Stimulated activated CD4-positive, alpha-beta T cell treated with anti-CD3 and anti-CD28 coated beads, Interleukin-2, amount 100 ng/mL, for 24 hours (primary cell): ENCODE measurements at places on chromosomes 16 and 17.

- DNase-seq, result peak; percentile 76
Observed at GRCh38 chr17:58487589-58488427, at the start of gene HSF5. TSS of gene HSF5 (minus strand) at chr17:58488408. CDS start at chr17:58488274, 134 bp downstream.

- no peak for DNase-seq
Observed at GRCh38 chr17:2077040-2077439, 22.1 kb downstream of the HIC1 start.

DNA sequence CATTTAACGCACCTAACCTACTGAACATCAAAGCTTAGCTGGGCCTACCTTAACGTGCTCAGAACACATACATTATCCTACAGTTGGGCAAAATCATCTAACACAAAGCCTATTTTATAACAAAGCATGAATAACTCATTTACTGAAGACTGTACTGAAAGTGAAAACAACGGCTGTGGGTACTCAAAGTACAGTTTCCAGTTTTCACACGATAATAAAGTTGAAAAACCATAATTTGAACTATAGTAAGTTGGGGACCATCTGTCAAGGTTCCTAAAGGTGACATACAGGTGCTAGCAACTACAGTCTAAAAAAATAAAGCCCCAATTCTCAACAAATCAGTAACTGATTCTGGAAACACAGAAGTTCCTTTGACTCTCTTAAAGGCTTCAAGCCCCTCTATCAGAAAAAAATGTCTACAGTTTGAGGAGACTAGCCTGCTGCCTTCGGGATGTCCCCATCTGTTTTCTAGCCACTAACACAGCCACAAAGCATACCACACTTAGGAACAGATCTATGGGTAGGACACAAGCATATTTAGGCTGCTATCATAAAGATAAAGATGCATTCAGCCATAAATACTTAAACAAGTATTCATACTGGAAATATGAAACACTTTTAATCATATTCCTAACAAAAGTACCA, 71.3 kb downstream of the KANSL1 start:
- DNase-seq, result no peak

DNA sequence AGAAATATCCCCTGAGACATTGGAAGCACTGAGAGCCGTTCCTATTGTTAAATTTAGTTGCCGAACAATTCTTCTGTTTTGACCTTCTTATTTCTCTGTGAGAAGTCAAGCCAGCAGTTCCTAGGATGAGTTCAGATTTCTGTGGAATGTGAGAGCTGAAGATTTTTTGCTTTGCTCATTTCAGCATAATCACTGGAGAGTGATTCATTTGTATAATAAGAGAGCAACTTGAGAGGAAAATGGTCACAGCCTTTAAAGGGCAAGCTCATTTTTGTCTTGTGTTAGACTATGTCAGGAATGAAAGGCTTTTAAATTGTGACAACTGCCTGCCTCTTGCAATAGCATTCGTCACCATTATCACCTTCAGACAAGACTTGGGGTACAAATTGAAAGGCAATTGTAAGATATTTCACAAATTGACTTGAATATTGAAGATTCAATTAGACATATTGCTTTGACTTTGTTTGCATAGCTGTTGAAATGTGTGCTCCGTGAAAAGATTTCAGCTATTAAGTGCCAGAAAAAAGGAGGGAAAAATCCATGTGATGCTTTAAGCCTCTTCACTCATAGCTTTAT, 900.0 kb upstream of the GOT2 start:
- DNase-seq, result no peak

DNA sequence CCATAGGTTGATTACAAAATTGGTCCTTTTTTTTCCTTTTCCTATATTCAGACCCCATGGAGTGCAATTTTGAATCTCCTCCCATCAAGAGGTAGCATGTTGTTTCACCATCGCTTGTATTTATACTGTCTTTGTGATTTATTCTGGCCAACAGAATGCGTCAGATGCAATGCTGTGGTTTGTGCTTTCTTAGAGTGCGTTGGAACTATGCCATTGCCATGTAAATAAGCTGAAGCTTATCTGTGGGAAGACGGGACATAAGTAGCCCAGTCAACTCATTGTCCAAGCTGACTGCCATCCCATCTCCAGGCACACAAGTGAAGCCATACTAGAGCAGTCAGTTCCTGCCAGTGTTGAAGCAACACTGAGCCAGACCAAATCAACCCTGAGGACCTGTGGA, 1339.3 kb upstream of the GOT2 start:
- no peak for DNase-seq

- no peak for DNase-seq
Observed at GRCh38 chr16:75640598-75640997, 6.9 kb downstream of the KARS1 start.

GRCh38 chr16:81469710-81470535, 25.3 kb downstream of the CMIP start:
- DNase-seq, result no peak

DNA sequence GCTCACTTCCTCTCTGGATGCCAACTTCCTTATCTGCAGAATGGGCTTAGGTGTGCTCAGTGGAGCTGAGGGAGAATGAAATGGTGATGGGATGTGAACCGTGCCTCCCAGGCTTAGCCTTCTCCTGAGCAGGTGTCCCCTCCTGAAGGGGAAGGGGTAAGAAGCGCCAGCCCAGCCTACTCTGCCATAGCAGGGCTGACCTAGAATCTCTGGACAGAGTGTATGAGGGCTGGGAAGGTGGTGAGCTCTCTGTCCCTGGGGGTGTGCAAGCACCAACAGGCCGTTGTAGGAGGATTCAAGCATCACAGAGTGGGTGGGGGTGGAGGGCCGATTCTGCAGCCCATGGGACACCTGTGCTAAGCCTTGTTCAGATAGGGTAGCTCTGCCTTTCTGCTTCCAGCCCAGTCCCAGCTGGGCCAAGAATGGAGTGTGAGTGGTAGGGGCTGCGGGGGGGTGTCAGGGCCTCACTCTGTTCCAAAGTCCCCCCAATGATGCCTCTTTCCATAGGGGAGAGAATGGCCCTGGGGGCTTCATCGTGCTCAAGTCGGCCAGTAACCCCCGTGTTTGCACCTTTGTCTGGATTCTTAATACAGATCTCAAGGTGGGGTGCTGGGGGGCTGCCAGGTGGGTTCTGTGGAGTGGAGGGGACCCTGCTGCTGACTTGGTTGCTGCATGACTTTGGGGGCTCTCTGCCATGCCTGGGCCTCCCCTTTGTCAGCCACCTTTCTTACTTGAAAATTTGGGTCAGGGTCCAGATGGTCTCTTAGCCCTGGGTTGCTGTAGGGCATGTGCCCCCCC, 3.2 kb upstream of the TCAP start:
- DNase-seq, result no peak

GRCh38 chr16:23245268-23245667, 56.8 kb upstream of the SCNN1B start:
- DNase-seq, result no peak

GRCh38 chr16:74903901-74904678, 80.8 kb downstream of the WDR59 start:
- DNase-seq, result no peak

GRCh38 chr17:64146418-64147109, 16.6 kb upstream of the ERN1 start:
- peak; percentile 62 for DNase-seq

GRCh38 chr16:23148513-23149266, 562 bp downstream of the USP31 start:
- peak; percentile 61 for DNase-seq

- no peak for DNase-seq
Observed at GRCh38 chr17:66928949-66929348, 35.6 kb upstream of the CACNG4 start.

DNA sequence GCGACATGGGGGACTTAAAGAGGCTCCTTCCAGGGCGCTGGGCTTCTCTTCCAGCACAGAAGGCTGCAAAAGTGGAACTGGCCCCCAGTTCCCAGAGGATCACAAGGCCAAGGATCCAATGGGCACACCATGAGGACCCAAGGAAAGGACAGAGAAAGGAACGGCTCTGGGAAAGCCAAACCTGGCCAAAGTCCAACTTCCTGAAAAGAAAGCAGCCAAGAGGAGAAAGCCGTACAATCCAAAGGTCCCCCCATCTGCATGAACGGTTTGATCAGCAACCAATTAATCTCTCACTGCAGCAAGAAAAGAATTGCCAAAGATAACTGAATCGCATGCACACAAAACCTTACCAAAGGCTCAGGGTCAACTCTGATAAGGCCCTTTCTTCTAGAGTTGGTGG, 19.8 kb upstream of the ICAM2 start:
- no peak for DNase-seq

- DNase-seq, result no peak
Observed at GRCh38 chr16:78823027-78823426, 723.6 kb downstream of the WWOX start.

DNA sequence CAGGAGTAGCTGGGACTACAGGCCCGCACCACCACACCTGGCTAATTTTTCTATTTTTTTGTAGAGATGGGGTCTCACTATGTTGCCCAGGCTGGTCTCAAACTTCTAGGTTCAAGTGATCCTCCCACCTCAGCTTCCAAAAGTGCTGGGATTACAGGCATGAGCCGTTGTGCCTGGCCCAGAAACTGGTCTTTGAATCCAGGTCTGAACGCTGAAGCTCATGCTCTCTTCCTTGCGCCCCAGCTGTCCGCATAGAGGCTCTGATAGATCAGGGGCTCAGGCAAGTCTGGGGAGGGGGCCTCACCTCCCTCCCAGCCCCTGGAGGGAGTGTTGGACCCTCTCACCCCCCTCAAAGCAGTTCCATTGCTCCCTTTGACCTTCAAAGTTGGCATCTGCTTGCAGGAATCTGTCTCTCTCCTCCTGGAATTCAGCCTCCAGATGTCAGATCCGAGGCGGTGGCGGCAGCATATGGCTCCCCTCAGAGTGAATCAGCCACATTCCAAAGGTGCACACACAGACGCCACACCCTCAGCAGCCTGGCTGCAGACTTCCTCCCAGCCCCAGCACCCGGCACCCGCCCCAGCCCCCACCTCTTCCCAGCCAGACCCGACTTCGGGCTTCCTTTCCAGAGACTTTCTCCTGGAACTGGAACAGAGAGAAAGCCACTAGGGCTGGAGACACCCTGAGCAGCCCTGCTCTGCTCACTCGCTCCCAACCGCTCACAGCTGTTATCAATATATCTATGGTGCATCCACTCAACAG, 16.9 kb upstream of the GLIS2 start:
- DNase-seq, result no peak

GRCh38 chr17:39009581-39010001, 42.4 kb upstream of the FBXO47 start:
- DNase-seq, result no peak

DNA sequence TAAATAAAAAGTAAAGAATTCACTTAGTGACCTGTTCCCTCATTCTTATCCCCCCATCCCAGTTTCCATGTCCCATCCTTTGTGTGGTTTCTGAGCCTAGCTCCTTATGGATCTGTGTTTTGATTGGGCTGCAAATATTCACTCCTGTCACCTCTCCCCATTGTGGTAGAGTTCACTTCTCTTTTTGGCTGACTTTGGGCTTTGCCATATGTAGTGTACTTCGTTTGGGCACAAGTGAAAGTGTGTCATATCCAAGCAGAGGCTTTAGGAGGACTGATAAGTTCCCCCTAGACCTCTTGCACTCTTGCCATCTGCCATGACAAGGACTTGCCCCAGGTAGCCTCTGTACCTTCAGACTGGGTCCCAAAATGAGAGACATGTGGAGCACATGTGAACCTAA, 13.0 kb upstream of the DHRS7B start:
- DNase-seq, result no peak

GRCh38 chr17:43820759-43821158, 12.2 kb downstream of the MPP3 start:
- no peak for DNase-seq

DNA sequence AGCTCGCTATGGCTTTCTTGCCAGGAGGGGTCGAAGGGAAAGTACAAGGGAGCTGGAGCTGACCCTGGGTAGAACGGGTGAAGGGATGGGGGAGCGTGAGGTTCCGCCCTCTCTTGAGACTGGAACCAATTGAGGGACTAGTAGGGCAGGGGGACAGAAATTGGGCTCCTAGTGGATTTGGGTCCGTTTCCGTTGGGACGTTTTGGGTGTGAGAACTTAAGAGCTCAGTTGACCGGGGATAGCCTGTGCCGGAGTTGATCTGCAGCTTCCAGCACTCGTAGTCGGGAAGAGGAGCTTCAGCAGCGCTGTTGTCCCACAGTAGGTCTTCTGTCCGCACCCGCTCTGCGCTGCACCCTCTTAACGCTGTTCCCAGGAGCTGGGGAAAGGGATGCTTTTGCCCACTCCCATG, 481 bp downstream of the CNTROB start:
- DNase-seq, result no peak

GRCh38 chr17:45091778-45092425, 30.8 kb downstream of the NMT1 start:
- DNase-seq, result no peak

DNA sequence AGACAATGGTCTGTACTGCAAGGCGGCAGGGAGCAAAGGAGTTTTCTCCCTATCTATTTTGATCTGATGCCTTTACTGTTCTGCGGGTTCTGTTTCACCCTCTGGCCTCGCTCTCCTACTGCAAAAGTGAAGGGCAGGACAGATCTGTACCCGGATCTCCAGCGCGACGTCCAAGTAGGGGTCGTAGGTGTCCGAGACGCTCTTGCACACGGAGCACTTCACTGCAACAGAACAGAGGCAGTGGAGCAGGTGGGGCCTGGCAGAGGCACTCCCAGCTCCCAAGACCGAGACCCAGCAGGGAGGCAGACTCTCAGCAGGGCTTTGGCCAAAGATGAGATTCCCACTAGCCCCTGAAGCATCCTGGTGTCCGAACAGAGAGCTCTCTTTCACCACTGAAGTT, 19.8 kb downstream of the USP36 start:
- no peak for DNase-seq

DNA sequence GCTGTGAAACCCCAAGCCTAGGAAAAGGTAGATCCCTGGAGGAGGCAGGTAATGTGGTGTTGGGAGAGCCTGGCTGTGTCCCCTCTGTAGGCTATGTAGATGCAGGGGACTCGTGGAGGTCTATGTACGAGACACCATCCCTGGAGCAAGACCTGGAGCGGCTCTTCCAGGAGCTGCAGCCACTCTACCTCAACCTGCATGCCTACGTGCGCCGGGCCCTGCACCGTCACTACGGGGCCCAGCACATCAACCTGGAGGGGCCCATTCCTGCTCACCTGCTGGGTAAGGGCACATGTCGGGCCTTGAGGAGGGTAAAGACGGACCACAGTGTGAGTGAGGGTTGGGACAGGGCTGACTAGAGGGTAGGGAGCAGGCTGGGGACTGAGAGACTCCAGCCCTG, 12.0 kb downstream of the ACE start:
- DNase-seq, result no peak

DNA sequence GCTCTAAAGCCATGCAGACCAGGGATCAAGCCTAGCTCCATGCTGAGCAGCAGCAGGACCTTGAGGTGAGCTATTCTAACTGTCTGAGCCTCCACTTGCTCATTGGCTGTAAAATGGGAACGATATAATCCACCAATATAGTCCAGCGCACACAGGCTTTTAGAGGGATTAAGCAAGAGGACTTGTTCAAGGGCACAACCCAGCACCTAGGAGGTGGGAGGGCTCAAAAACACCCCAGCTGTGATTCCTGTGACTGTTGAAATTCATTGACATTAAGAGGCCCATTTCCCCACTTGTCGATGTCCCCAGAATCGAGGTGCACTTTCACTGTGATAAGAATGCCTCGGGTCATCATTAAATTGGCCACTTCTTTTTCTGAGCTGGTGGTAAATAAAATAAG, 4.1 kb downstream of the USH1G start:
- no peak for DNase-seq

- no peak for DNase-seq
Observed at GRCh38 chr17:29384901-29385300, 5.3 kb upstream of the TAOK1 start.
